CD4-positive, alpha-beta T cell treated with Interleukin-15 for 1 hour (primary cell): ENCODE measurements at places on chromosomes 16 and 17.

DNA sequence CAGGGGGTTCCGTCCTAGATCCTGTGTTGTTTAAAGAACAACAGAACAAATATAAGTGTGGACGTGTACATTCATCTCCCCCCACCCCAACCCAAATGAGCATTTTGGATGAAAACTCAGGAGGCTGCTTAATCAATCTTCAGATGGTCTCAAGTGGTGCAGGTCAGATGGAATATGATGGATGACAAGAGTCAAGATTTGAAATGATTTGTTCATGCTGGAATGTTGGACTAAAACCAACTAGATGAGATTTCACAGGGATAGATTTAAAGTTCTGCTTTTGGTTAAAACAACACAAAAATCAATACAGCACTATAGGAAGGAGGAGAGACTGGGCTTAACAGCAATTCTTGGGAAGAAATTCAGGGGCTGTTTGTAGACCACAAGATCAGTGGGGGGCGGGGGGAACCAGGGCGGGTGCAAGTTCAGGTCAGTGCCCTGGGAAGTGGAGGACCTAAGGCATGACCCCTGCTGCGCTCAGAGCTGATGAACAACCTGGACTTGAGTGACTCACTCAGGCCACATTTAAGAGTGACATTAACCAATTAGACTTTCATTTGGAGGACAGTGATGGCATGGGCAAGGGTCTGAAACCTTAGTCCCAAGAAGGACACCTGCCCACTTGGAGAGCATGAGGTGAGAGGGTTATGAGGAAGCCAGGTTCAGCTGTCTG, 15.1 kb downstream of the TTYH2 start:
- DNase-seq = no peak

GRCh38 chr17:58170622-58171021, 3.8 kb downstream of the OR4D2 start:
- no peak for DNase-seq

GRCh38 chr17:6011206-6011605, 59.0 kb upstream of the WSCD1 start:
- DNase-seq = no peak

DNA sequence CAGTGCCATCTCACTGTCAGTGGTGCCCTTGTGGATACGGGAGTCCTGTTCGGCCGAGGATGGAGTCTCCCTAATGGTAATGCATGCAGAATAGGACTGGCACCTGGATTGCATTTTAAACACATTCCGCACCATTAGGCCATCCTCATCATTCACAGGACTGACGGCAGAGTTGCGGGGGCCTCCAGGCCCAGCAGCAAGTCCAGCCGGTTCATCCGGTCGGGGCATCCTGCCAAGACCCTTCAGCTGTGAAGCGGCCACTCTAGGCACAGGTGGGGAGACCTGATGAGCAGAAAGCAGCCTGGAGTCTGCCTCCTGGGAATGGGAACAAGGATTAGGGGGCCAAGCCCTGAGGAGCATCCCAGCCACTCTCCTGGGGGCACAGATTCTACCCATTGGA, 90.3 kb upstream of the XYLT1 start:
- DNase-seq = no peak

DNA sequence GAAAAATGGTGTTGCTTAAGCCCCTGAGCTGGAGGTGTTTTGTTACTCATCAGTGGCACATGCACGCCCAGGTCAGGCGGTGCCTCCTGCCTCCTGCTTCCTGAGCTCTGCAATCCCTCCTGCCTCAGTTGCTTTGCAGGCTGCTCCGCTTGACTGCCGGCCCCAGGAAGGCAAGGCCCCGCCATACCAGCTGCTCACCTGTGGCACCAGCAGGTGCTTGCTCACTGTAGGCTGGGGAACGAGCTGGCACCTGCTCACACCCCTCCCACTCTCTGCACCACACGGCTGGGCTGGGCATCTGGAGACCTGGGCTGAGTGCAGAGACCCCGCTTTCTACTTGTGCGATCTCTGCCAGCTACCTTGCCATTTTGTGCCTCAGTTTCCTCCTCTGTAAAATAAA, 200.2 kb downstream of the RBFOX3 start:
- no peak for DNase-seq

- DNase-seq = no peak
Measured at GRCh38 chr17:76131692-76132573, 9.1 kb downstream of the FOXJ1 start.

- no peak for DNase-seq
Measured at GRCh38 chr17:33436321-33436720, 143.2 kb upstream of the ASIC2 start.

DNA sequence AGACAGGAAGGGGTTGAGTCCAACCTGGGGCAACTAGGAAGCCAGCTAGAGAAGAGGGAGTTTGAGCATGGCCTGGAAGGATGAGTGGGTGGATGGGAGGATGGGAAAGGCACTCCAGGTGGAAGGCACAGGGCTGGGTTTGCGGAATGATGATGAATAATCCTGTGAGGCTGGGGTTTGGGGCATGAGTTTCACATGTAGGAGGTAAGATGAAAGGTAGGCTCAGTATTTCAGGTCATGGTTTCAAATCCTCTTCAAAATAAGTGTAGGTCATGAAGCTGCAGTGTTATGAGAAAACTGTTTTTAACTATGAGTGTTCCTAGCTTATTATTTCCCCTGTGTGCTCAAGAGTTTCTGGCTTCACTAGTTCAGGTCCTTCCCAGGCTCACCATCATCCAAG, 130.3 kb downstream of the SKAP1 start:
- DNase-seq = no peak

DNA sequence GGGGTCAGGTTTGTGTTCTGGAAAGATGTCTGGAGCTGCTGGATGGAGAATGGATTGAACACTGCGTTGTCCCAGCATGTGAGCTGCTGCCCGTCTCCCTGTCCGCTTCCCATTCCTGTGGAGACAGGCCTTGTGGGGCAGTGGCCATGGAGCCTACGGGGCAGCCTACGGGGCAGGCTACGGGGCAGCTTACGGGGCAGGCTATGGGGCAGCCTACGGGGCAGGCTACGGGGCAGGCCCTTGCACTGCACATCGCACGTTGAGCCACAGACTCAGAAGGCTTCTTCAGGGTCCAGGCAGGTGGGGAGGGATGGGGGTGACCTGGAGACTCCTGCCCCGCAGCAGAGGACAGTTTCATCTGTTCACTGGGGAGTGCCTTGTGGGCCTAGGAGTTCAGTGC, 9.7 kb upstream of the DBNDD1 start:
- DNase-seq = no peak
